Smooth muscle cell of trachea (primary cell): ENCODE measurements at places on chromosomes 7 and 10. TPM values are rescaled to one million over a fixed set of nuclear protein-coding genes. Genes with fewer than 3 reads are reported as not detected.

C10orf53 gene
- total RNA-seq, result not detected in 2 replicates

CNOT4 gene
- 7.0 and 8.3 TPM in 2 replicates for total RNA-seq

AKR1B1 gene
- 105 and 235 TPM in 2 replicates for total RNA-seq

TMEM236 gene
- total RNA-seq, result under 0.01 TPM in 2 replicates

SLIT1 gene
- under 0.01 and 0.17 TPM in 2 replicates for total RNA-seq

RBM20 gene
- not detected in 2 replicates for total RNA-seq

PNLIPRP3 gene
- total RNA-seq, result 0.17 TPM in 1 of 2 replicates, not detected in the other

DLX5 gene
- not detected in 2 replicates for total RNA-seq

MACC1 gene
- total RNA-seq, result 0.15 and 0.17 TPM in 2 replicates

NPSR1 gene
- total RNA-seq, result not detected in 2 replicates

TRPV5 gene
- total RNA-seq, result not detected in 2 replicates

NEURL1 gene
- under 0.01 and 0.17 TPM in 2 replicates for total RNA-seq

SLC26A3 gene
- total RNA-seq, result not detected in 2 replicates

SPDYE2B gene
- total RNA-seq, result not detected in 2 replicates

SPDYE8 gene
- total RNA-seq, result 0.17 TPM in 1 of 2 replicates, not detected in the other

HOXA6 gene
- not detected in 2 replicates for total RNA-seq

PPA1 gene
- 248 and 281 TPM in 2 replicates for total RNA-seq

DPP6 gene
- not detected in 2 replicates for total RNA-seq

UCN3 gene
- not detected in 2 replicates for total RNA-seq

LRRC17 gene
- 82.2 and 143 TPM in 2 replicates for total RNA-seq

GBX1 gene
- total RNA-seq, result not detected in 2 replicates

C7orf57 gene
- not detected in 2 replicates for total RNA-seq

ABCB8 gene
- 37.2 and 43.6 TPM in 2 replicates for total RNA-seq

PCLO gene
- under 0.01 and 0.33 TPM in 2 replicates for total RNA-seq

IL6 gene
- 2.2 and 15.1 TPM in 2 replicates for total RNA-seq

RBP3 gene
- total RNA-seq, result not detected in 2 replicates

CPN1 gene
- not detected in 2 replicates for total RNA-seq

PPP1R3A gene
- total RNA-seq, result not detected in 2 replicates

TBXAS1 gene
- total RNA-seq, result 1.2 TPM in 2 replicates

NIPSNAP2 gene
- total RNA-seq, result 40.0 and 57.3 TPM in 2 replicates

VPS50 gene
- 33.1 and 42.3 TPM in 2 replicates for total RNA-seq

KIAA1217 gene
- 3.6 and 5.5 TPM in 2 replicates for total RNA-seq

SNCG gene
- total RNA-seq, result 8.8 and 11.8 TPM in 2 replicates

VCL gene
- total RNA-seq, result 261 and 275 TPM in 2 replicates
